Stimulated activated CD8-positive, alpha-beta memory T cell treated with anti-CD3 and anti-CD28 coated beads, Interleukin-15, amount 100 ng/mL, for 24 hours (primary cell): ENCODE measurements at places on chromosomes 4 and X.

DNA sequence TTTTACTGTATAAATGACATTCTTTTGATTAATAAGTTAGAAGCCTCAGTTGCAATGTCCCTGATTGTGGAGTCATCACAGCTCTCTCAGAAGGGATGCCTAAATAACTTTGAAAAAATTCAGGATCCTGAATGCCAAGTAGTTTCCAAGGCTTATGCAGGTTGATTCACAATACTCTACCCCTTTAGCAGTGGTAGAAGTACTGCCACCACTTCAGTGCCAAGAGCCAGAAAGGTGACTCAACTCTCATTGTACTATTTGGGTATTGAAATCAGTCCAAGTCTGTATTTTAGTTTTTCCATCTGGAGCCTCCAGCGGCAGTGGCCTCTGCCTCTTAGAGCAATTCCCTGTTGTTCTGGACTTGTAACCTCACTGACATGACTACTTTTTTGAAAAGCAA is 320.1 kb upstream of the NDST4 start:
- DNase-seq: no peak

GRCh38 chr4:42515156-42515884 is 118.0 kb downstream of the SHISA3 start:
- no peak for DNase-seq

GRCh38 chrX:21978346-21978745 is 37.8 kb downstream of the SMS start:
- DNase-seq: no peak

- no peak for DNase-seq
These were observed 75.9 kb downstream of the NAA11 start for GRCh38 chr4:79249881-79250503.
